ENCODE measurements at places on chromosomes 6 and 20.
A peak's percentile ranks its signal among the peaks of the same experiment; 100 is the strongest.

- DNase-seq: no peak
Measured at GRCh38 chr6:119764927-119765681, 415.5 kb upstream of the MAN1A1 start.

DNA sequence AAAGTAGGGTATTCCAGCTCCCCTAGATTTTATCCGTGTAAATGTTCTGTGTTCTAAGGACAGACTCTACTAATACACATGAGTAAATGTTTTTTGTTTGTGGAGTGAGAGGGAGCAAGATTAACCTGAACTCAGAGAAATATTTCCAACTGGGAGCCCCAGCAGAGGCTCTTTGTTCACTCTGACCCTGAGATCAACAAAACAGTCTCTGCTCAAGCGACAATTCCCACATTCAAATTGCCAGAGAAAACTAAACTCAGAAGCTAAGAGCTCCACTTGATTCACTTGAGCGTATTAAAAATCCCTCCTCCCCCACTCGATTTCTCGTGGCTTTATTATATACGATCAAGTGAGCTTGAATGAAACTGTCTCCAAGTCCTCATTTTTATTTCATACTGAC, 413.9 kb upstream of the JARID2 start:
- DNase-seq: no peak

GRCh38 chr6:16688984-16689636, 72.2 kb downstream of the ATXN1 start:
- no peak for DNase-seq

DNA sequence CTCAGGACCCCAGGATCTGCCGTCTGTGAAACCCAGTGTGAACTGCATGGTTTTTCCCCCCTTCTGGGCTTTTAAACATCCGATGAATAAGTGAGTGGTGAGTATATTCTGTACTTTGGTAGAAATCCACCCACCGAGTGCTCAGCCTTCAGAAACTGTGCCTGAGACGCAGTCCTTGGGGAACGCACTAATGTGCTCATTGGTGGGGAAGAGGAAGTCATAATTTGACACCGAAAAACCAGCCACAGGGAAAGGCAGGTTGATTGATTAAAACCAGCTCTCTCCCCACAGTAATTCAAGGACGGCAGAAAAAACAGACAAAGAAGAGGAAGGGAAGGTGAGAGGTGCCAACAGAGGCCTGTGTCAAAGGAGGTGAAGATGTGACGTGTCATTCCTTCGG, 21.7 kb downstream of the EDN3 start:
- no peak for DNase-seq

DNA sequence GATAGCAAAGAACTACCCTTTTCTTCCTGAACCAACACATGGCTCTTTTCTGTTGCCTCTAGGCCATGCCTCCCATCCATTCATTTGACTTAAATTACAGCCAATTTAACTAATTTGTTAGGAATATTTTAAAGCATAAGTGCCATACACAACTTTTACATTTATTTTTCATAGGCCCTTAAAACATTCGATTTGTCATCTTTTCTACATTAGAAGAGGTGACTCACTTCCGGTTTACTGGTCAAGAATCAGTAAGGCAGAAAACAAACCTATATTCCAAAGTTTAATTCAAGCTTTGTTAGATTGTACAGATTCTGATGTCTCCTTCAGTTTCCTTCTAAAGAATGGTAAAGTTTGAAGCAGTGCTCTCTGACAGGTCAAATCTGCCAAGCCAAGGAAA, 344.3 kb downstream of the SAMD5 start:
- DNase-seq: no peak

DNA sequence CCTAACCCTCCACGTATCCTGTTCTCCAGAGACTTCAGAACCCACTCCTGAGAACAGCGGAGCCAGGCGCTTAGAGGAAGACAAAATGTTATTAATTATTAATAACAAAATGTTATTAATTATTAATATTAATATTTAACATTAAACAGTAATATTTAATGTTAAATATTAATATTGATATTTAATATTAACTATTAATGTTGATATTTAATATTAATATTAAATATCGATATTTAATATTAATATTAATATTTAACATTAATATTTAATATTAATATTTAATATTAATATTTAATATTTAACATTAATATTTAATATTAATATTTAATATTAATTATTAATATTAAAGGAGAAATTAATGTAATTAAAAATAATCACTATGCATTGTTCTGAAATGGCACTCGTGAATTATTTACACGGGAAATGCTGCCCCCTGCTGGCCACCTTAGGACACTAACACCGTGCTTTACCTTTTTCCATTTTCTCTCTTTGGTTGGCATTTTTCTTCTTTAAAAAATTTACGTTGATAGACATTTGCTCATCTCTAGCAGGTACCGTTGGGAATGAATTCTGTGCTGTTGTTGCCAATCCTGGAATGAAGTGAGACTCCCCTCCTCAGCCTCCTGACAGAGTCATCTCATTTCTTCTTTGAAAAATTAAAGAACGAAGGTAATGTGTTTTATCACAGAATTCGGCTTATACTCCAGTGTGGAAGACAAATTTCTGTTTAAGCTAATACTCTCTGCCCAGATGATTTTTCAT, 7.5 kb upstream of the GGTLC1 start:
- DNase-seq: peak; percentile 52

DNA sequence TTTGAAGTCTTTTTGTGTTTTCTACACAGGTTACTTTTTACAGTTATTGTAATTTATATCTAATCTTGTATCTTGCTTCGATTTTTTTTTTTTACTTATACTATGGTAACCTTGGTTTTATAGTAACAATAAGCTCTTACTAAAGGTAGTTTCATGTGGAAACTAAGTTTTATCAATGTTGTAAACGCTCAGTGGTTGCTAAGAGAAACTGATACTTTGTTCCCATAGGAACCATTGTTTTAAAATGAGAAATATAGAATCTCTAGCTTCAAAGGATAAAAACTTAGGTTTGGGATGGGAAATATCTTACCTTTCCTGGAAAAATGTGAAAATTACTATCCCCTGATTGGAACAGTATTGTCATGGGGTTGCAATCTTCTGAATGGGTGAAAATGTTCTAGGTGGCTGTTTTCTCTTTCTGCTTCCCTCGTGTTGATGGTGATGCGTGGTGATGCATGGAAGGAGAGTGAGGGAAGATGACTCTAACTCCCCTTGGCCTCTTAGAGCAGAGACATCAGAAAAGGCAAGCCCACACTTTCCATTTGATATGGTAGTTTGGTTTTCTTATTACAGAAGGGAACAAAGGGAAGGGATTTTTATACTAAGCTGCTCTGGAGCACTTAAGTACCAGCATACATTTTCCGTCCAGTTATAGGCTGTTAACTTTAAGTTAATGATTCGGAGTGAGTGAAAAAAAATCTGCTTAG, 23.5 kb upstream of the BACH2 start:
- no peak for DNase-seq

GRCh38 chr6:5271926-5272325, 10.6 kb downstream of the FARS2 start:
- no peak for DNase-seq

DNA sequence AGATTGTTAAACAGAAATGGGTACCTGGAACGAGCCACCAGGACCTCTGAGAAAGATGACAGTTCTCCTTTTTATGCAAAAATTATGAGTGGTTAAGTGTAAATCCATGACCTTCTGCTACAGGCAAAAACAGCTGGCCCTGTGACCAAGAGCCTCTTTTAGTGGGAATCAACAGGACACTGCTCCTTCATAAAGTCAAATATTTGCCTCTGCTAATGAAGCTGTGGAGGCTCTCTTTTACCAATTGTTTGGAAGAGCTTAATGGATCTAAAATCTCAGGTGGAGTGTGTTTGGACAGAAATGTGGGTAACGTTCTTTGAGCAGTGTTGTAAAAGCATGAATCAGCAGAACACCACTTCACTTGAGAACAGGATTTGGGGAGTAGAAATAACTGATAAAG, 117.5 kb upstream of the PCSK2 start:
- no peak for DNase-seq

GRCh38 chr6:21665110-21665391, 71.5 kb downstream of the SOX4 start:
- DNase-seq: no peak

GRCh38 chr20:3551681-3552434, 81.0 kb downstream of the ATRN start:
- DNase-seq: no peak
